ENCODE measurements at places on chromosomes 5 and 9.

DNA sequence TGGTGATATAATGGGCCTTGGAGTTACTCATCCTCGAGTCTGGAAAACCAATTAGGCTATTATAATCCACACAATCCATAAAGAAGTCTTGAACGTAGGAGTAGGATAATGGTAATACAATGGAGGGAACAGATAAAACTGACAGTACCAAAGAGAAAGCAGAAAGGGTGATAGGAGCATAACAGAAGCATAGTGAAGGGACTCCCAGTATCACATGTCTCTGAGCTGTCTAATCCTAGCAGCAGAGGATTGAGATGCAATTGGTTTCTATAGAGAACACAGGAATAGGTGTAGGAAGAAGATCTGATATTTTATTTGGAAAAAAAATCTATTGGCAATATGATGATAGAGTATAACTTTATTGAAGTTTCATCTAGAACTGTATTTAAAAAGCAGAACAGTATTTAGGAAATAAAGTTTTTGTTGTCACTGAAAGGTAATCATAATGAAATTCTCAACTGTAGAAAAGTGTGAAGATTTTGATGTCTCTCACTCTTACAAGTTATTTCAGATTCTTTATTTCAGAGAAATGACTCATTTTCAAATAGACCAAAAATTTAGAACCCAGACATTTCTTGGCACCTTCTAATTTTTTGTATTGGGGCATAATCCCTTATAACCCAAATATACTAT is 25.4 kb downstream of the SRFBP1 start:
- DNase-seq, result no peak

- no peak for DNase-seq
Measured at GRCh38 chr5:140027807-140028206, 15.3 kb downstream of the NRG2 start.

DNA sequence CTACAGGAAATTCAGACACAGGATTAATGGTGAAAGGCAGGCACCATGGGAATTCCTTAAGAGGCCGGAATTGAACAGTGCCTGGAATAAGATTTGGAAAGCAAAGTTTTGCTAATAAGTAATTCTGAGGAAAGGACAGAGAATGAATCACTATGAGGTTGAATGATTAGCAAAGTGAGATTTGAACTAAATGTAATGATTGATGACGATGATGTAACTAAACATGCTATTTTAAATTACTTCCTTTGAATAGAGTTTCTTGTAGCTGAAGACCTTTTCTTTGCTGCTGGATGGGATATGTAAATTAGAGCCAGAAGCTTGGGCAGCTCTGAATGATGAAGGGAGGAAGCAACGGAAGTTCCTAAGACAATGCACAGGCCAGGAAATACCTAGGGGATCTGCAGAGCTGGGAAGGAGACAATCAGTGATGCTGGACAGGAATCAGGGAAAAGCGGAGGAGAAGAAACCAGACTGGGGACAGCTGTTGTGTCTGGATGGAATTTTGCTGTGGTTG is 482.0 kb downstream of the PSAT1 start:
- peak; percentile 21 for DNase-seq

- DNase-seq, result no peak
Measured at GRCh38 chr9:114006155-114006550, 71.9 kb downstream of the AMBP start.

GRCh38 chr9:89168901-89169813 is 9.5 kb downstream of the SHC3 start:
- DNase-seq, result no peak

GRCh38 chr5:165004175-165004574 is 1498.8 kb downstream of the MAT2B start:
- DNase-seq, result no peak

GRCh38 chr9:130352081-130352480 is 86.5 kb downstream of the HMCN2 start:
- DNase-seq, result no peak

GRCh38 chr5:130331332-130331731 is 427.1 kb downstream of the CHSY3 start:
- no peak for DNase-seq

DNA sequence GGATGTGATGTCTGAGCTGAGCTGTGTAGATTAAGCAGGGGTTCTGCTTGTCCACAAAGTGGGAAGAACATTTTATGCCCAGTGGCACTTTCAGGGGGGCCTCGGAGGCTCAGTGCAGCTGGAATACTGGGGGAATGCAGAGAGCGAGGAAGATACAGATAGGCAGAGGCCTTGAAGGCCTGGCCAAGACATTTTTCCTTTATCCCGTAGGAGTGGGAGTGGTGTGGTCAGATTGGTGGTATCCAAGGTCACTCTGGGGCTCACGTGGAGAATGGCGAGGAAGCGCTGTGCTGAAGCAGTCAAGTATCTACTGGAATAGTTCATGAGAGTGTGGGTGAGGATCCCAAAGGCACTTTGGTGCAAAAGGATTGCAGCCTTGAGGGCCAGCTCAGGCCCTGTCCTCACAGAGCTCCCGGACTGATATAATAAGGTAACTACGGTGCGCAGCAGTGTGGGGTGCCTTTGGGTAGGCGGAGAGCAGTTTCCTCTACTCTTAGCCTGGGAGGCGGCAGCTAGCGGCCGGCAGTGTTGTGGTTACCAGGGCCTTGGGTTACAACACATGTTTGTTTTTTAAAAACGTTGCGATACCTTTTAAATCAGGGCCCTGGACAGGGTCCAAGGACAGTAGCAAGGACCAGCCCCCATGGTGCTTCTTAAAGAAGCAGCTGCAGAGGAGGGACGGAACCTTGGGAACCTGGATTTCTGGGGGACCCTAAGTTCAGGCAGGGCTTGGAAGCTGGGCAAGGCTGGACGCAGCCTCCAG is 10.8 kb upstream of the CCDC69 start:
- peak; percentile 58 for DNase-seq

- DNase-seq, result no peak
Measured at GRCh38 chr5:62621280-62621679, 42.7 kb downstream of the LRRC70 start.

GRCh38 chr5:58410441-58410840 is 49.4 kb downstream of the PLK2 start:
- peak; percentile 26 for DNase-seq

- DNase-seq, result no peak
Measured at GRCh38 chr9:113631137-113631765, 167.7 kb downstream of the RGS3 start.

GRCh38 chr5:65623482-65623881 is 651 bp downstream of the TRIM23 start:
- DNase-seq, result no peak

DNA sequence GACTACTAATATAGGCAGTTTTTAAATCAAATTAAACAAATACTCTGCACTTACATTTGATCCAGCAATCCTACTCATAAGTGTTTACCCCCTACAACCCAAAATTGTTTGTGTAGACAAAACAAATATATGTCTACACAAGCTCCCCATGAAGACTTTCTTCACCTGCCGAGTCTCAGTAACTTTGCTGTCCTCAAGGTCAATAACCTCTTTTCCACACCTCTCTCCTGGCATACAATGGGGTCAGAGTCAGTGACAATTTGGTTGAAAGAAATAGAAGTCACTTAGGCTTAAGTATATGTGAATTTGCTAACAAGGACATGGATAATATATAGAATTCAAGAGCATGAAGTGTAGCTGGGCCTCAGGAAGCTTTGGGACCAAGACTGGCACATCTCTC is 29.1 kb downstream of the APBA1 start:
- no peak for DNase-seq

GRCh38 chr5:1113805-1114586 is 2.1 kb upstream of the SLC12A7 start:
- DNase-seq, result no peak

- no peak for DNase-seq
Measured at GRCh38 chr9:5608298-5609225, 20.3 kb upstream of the RIC1 start.

GRCh38 chr9:13900449-13900848 is 413.5 kb downstream of the NFIB start:
- DNase-seq, result no peak

DNA sequence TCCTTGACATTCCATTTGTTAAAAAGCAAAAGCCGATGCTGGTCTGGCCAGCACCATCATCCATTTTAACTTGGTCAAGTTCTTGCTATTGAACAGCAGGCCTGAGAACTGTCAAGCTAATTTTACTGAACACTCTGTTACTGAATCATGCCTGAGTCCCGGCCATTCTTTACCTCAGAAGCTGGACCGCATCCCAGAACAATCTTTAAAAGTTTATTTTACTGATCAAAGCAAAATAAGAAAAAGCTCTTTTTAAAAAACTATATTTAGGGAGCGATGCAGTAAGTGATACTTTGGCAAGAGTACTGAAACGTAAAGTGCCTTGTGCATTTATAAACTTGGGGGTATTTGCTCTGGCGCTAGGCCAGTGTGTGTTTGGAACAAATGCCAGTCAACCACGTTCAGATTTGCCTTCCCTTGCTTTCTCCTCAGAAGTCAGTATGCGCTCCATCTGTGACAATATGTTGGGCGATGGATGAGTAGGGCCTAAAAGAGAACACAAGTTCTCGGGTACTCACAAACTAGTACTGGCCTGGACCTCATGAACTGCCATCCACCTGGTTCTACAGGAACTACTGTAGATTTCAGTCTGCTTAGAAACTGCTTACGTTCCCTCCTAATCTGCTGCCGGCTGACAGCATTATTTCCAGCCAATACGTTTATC is 161.9 kb downstream of the MAPKAP1 start:
- DNase-seq, result peak; percentile 72

GRCh38 chr5:176825957-176826356 is 15.6 kb downstream of the UNC5A start:
- no peak for DNase-seq

GRCh38 chr9:121230256-121230655 is 28.6 kb upstream of the RAB14 start:
- DNase-seq, result no peak

DNA sequence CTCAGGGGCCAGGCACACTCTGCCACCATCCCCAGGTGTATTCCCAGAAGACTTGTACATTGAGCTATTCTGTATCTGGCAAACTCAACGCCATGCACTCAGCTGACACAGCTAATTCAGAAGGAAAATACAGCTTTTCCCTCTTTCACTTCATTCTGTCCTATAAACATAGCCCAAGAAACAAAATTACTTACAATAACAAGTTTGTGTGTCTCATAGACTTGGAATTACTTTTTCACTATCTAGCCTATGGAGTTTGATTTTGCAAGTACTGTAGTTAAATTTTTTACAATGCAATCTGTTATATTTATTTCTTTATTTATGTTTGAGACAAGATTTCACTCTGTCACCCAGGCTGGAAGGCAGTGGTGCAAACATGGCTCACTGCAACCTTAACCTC is 125.1 kb upstream of the KLF9 start:
- no peak for DNase-seq

GRCh38 chr9:126379661-126380360 is 53.2 kb downstream of the MVB12B start:
- no peak for DNase-seq

GRCh38 chr5:139182528-139183296 is 15.5 kb downstream of the SIL1 start:
- DNase-seq, result no peak

DNA sequence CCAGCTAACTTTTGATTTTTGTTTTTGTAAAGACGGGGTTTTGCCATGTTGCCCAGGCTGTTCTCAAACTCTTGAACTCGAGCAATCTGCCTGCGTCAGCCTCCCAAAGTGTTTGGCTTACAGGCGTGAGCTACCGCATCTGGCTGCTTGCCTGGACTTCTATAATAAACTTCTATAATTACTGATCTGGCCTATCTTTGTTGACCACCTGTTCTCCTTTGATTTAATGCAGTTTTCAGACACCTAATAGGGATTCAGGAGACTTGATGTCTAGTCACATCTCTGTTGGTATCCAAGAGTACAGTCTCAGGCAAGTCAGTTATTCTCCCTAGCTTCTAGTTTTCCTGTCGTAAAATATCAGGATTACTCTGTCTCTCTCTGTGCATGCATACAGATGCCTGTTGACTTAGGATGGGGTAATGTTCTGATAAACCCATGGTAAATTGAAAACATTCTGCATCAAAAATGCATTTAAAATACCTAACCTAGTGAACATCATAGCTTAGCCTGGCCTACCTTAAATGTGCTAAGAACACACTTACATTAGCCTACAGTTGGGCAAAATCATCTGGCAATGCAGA is 51.5 kb upstream of the NR3C1 start:
- no peak for DNase-seq

DNA sequence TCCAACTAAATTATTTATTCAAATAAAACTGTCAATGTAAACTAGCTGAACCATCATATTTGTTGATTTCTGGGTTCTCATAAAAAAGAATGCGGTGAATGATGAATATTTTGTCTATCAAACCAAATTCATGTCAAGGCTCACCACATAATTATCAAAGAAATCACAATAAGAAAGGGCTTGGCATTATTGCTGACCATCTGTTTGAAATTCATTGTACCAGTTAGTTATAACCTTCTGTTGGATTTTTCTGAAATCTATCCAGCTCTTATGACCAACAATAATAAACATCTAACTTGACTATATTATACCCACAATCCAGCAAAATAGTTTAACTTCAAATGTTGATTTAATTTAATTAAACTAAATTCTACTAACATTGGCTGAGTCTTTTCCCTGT is 53.1 kb downstream of the GABRA1 start:
- DNase-seq, result no peak

DNA sequence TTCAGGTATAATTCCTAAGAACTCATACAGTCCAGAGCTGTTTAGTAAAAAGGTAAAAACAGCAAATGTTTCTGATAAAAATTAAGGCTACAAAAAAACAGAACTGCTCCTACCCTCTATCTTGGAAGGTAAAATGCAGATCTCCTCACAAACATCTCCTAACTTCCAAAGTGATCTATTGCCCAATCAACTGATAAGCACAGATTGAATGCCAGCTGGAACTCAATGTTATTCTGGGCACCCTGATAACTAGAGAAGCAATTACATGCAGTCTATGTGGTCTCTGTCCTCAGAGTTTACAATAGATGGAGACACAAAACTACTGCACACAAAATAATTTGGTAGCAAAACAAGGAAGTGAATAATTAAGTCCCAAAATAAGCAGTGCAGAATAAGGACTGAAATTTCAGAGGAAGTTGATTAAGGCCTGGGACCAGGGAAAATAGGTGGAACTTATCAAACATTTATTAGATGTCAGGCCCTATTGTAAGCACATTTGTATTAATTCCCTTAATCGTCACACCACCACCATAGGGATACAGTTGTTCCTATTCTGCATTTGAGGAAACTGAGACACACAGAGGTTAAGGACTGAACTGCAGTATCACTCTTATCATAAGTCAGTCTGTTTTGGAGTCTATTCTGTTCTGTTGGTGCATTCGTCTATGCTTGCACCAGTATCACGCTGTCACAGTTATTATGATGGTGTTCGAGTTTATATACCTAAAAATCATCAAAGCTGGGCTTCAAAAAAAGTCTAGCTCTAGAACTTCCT is 102.2 kb upstream of the TARS1 start:
- DNase-seq, result no peak

GRCh38 chr5:137365126-137365865 is 133.8 kb downstream of the SPOCK1 start:
- no peak for DNase-seq

DNA sequence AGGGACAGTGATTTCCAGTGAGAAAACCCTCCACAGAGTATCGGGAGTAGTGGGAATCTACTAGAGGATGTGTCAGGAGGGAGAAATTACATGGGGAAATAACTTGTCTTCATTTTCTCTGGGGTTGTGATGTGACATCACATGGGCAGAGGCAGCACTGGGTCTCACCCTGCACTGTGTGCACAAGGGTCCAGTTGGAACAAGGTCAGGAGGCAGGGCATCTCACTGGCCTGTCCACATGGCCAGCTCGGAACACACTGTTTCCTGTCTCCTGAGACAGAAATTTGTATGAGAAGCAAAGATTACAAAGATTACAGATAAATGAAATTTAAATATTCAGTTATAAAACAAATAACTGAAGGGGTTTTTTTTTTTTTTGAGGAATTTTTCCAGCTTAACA is 62.6 kb upstream of the ECM2 start:
- no peak for DNase-seq
